ENCODE measurements at places on chromosomes 3 and 15.

- no peak for DNase-seq
Measured at GRCh38 chr15:96327155-96327741, 3.3 kb upstream of the NR2F2 start.

GRCh38 chr15:71328453-71328852, 213.2 kb downstream of the THSD4 start:
- no peak for DNase-seq

- DNase-seq, result no peak
Measured at GRCh38 chr15:60982249-60982910, 246.7 kb downstream of the RORA start.

DNA sequence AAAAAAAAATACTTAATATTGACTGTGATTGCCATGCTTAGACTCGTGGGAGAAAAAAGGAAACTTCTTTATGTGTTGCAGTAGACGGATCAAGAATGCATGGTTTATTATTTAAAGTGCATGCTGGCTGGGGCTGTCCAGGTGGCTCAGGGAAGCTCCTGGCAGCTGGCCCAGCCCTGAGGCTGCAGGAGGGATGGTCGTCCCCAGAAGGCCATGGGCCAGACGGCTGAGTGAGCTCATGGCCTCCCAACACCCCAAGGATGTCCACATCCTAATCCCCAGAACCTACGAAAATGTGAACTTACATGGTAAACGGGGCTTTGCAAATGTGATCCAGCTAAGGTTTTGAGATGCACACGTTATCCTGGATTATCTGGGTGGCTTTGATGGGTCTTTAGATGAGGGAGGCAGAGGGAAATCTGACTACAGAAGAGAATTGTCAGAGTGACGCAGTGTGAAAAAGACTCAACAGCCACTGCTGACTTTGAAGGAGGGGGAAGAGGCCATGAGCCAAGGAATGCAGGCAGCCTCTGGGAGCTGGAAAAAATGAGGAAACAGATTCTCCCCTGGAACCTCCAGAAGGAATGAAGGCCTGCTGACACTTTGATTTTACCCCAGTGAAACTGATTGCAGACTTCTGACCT, 29.8 kb downstream of the ADAMTS17 start:
- DNase-seq, result no peak

- no peak for DNase-seq
Measured at GRCh38 chr3:148101061-148101460, 596.6 kb upstream of the AGTR1 start.

DNA sequence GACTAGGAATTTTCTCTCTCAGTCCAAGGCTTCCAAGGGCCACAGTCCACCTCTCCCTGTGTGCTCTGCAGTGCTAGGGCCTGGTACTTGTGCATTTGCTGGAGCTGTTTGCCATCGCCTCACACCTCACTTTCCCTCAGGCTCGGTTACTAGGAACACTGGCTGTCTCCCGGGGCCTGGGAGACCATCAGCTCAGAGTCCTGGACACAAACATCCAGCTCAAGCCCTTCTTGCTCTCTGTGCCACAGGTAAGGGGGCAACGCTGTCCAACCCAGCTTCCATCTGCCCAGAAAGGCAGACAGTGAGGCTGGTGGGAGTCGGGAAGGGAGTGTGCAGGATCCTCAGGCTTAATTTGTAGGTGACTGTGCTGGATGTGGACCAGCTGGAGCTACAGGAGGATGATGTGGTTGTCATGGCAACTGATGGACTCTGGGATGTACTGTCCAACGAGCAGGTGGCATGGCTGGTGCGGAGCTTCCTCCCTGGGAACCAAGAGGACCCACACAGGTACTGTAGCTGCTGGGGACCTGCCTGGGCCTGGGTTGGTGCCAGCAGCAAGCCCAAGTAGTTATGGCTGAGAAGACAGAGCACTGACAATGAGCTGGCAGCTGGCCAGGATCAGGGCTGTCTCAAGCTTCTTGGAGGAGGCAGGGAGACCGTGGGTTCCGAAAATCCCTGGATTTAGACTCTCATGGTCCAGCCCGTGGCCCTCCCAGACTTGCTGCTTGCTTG, 3.4 kb downstream of the PPM1M start:
- no peak for DNase-seq

- no peak for DNase-seq
Measured at GRCh38 chr3:179348325-179349013, 960 bp downstream of the MFN1 start.

DNA sequence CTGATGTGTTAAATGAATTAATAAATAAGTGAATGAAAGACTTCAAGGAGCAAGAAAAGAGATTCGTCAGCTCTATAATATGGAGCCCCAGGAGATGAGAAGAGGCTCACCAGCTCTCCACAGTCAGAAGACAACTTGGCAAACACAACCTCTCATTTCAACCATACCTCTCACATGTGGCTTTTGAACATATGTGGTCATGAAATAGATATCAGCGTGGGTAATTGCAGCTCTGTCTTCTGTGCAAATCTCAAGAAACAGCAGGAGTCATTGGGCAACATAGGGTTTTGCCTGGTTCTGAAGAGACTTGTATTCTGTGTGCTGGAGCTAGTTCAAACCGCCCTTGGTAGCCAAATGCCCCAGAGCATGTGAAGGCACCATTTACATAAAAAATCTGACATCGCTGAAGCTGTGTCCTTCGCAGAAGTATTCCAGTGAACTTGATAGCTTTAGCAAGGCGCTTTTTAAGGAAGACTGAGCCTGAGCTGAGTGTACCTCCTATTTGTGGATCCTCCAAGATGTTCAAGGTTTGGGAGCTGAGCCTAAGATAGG, 8.4 kb downstream of the CX3CR1 start:
- DNase-seq, result no peak

DNA sequence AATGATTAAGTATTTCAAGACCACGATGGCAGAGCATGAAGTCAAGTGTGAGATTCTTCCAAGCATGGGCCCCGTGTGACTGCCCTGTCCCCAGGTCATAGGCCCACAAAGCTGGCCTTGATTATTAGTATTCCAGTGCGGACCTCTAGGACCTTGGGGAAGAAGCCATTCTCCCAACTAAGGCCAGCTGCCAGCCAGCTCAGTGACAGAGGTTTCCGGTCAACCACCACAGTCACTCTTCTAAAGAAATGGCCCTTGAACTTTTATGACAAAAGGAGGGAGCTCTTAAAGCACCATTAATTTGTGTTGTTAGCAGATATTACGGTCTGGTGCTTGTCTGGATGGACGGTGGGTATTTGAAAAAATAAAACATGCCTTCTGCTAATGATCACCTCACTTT, 28.0 kb downstream of the FAM3D start:
- DNase-seq, result no peak

DNA sequence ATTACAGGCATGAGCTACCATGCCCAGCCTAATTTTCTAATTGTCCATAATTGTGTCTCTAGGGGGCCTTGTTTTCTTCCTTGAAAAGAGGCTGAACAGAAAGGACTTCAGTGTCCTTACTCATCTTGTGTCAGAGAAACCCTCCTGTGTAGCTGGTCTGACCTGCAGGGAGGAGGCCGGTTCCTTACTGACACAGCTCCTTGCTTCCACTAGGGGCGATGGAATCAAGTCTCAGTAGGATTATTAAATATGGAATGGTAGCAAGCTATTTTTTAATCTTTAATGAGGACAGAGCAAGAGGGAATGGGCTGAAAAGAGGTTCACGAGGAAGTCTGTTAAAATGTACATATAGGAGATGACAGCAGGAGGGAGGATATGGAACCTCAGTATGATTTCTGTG, 8.6 kb downstream of the LPCAT4 start:
- DNase-seq, result no peak

- DNase-seq, result no peak
Measured at GRCh38 chr3:156837115-156837514, 11.0 kb downstream of the LEKR1 start.

DNA sequence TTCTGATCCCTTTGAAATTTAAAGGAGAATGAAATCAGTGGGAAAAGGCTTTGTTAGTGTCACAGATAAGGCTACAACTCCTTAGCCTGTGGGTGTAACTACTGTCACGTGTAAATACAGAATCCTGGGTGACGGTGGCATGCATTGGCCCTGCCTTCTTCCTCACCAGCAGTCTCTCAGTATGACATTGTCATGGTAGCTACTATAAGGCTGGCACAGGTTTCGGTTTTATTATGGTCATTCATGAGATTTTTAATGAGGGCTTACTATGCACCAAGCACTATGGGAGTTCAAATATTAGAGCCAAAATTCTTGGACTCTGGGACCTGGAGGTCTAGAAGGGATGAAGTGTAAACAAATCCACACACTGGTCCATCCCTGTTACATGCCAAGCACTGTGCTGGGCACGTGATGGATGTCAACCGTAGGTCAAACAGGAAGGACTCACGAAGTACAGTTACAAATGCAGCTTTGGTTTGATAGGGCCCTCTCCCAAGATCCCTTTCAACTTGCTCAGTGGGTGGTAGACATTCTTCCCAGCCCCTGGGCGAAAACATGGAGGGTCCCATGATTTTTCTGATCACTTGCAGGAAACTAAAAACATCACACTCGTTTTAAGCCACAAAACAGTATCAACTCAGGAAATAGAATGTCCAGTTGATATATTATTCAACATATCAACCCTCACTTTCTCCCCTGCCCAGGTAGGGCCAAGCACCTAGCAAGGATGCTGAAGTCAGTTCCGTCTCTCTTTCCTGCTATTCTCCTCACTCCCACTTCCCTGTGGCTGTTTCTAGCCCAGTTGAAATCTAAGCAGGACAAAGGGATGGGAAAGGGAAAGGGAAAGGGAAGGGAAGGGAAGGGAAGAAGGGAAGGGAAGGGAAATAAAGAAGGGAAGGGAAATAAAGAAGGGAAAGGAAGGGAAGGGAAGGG, 25.3 kb downstream of the BFSP2 start:
- no peak for DNase-seq

DNA sequence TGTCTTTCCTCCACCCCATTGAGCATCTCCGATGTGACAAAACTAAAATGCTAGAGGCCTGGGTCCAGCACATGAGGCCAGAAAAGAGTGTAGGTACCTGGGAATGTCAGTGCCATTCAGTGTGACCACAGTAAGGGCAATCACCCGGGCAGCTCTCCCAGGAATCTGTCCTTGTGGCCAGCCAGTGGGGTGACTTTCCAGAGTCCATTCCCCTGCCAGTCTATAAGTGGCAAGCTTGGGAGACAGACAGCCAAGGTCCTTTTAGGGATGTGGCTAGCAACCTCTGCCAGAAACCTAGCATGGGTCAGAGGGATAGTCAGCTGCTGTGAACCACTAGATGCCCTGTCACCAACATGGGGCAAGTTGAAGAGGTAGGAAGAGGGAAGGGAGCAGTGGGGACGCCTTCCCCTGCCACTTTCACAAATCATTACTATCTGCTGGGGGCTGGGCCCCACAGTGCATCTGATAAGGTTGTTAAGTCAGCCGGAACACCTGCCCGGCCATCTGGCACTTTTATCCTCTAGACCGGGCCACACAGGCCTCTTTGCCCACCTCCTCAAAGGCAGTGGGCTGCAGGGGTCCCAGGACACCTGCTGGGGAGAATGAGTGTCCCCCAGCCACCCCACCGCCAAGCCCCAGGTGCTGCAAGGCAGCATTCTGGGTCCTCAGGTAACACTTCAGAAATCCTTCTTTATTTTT, 24.8 kb upstream of the DET1 start:
- no peak for DNase-seq

GRCh38 chr3:180913581-180914404, 1.3 kb downstream of the FXR1 start:
- DNase-seq, result no peak

DNA sequence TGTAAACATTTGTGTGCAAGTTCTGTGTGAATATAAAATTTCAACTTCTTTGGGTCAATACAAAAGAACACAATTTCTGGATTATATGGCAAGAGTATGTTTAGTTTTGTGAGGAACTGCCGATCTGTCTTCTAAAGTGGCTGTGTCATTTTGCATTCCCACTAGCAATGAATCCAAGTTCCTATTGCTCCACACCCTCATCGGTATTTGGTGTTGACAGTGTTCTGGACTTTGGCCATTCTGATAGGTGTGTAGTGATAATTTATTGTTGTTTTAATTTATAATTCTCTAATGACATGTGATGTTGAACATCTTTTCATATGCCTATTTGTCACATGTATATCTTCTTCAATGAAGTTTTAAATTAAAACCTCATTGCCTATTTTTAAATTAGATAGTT, 58.2 kb upstream of the TMC3 start:
- no peak for DNase-seq

DNA sequence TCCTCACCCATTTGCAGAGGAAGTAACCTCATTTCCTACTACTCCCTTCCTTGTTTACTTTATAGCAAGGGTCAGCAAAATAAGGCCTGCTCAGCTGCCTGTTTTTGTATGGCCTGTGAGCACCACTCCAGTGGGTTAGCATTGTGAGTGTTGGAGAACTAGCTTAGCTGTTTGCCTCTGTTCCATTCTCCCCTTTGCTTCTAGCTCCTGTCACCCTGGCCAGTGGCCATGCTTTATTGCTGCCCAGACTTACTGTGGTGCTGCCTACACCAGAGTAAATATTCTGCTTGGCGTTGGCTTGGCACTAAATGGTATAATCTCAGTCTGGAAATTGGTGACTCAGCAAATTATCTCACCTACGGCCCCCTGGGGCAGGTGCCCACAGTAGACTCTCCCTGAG, 8.8 kb downstream of the PDCD6IP start:
- no peak for DNase-seq

GRCh38 chr3:41064070-41064469, 135.2 kb upstream of the CTNNB1 start:
- DNase-seq, result no peak

DNA sequence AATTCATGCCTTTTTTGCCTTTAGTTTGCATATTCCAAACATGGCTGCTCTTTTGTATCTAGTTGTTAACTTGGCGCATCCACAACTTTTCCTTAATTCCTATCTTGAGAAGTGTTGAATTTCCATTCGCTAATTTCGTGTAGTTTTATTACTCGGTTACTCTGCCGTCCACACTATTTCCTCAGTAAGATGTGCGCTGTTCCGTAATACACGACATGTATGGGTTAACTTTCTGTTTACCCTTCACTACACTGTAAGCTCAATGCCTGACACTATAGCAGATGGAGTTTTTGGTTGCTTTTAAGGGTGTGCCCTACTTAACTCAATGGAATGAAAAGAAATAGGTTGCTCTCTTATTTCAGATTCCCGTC, 724 bp downstream of the RPSA start:
- DNase-seq, result no peak

- DNase-seq, result no peak
Measured at GRCh38 chr15:57220205-57220604, 156.1 kb upstream of the CGNL1 start.

DNA sequence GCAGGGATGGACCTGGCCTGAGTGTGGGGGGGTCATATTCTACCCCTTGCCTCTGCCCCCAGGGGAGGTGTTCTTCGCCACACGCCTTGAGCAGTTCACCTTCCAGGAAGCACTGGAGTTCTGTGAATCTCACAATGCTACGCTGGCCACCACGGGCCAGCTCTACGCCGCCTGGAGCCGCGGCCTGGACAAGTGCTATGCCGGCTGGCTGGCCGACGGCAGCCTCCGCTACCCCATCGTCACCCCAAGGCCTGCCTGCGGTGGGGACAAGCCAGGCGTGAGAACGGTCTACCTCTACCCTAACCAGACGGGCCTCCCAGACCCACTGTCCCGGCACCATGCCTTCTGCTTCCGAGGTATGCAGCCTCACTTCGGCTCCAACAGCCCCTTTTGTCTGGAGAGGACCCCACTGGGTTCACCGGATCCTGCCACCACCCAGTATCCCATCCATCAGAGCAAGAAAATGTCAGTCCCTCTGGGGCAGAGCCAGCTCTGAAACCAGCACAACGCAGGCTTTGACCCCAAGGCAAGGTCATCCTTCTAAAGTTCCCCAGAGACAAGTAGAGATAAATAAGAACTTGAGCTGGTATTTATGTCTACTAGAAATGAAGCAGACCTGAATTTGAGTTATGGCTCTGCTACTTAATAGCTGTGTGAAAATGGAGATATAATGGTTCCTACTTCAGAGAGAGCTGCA, 45.8 kb downstream of the HAPLN3 start:
- no peak for DNase-seq

Data from activated CD4-positive, alpha-beta T cell treated with anti-CD3 and anti-CD28 coated beads for 1 hour (primary cell).